ENCODE measurements at places on chromosomes 16 and 17.

DNA sequence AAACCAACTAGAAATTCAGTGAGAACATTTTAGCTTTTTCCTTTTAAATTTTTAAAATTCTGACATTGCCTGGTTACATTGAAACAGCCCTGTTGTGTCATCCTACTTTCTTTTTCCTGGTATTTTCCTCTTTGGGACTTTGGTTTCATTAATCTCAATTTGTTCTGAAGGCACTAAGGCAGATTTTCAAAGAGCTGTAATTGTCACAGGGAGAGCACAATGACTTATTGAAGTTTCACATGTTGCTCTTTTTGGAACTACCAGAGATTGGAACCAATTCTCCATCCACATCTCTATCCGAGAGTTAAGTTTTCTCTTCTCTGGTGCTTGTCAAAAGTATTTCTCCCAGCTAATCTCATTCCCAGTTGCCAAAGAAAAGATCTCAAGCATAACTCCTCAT, 144.7 kb upstream of the TBX2 start:
- no peak for DNase-seq

DNA sequence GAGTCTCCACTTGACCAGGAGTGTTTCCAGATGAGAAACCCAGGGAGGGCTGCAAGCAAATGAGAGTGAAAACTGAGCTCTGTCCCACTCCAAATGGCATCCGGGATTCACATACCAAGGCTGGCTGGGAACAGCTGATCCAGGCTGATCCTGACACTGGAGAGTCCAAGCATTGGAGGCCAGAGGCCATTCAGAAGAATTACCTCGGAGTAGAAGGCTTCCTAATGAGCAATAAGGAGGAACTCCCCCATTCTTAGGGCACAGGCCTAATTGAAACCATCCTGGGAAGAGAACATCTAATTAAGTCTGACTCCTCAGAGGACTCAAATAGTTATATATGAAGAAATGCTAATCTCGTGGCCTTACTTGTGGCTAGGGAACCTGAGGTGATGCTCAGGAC, 142.8 kb downstream of the PRKCA start:
- no peak for DNase-seq

DNA sequence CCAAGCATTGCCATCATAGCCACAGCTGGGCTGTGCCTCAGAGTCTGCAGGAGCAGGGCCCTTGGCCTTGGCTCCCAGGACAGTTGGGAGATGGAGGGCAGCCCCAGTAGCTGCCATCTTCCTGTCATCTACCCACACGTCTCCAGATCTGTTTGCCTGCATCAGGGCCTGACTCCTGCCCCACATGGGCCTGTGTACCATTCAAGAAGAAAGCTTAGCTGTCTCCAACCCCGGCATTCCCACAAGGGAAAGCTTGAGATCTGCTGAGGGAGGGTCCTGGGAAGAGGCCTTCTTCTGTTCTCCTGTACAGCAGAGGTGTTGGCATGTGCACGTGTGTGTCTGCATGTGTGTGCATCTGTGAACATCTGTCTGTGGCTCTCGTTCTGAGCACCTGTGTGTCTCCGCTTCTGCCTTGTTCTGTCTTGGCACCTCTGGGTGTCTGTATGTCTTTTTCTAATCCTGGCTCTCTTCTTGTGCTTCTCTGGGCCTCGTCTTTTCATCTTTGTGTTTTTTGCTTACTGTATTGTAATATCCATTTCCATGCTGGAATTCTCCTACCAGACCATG, 122.2 kb downstream of the MRM1 start:
- no peak for DNase-seq

GRCh38 chr16:54602666-54603065, 316.1 kb upstream of the IRX3 start:
- no peak for DNase-seq

DNA sequence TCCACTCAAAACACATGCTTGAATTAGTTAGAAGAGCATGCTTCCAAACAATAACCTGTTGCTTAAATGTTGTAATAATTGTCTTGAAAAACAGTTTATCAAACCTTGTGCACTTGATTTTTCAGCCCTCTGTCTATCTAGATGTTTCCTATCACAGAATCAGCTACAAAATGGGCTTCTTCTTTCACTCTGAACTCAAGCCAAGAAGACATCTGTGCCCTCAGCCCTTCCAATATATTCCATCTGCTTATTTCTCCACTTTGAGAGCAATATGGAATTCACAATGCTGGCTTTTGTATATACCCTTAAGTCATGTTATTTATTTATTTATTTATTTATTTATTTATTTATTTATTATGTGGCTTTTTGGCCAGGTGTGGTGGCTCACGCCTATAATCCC, 234.2 kb downstream of the TOX3 start:
- DNase-seq, result no peak

- DNase-seq, result no peak
These were observed 2.4 kb downstream of the SPATA20 start for GRCh38 chr17:50549256-50549941.

GRCh38 chr16:14232106-14232864, 161.2 kb downstream of the MRTFB start:
- DNase-seq, result no peak

GRCh38 chr16:8818504-8819270, 21.0 kb downstream of the PMM2 start:
- no peak for DNase-seq

DNA sequence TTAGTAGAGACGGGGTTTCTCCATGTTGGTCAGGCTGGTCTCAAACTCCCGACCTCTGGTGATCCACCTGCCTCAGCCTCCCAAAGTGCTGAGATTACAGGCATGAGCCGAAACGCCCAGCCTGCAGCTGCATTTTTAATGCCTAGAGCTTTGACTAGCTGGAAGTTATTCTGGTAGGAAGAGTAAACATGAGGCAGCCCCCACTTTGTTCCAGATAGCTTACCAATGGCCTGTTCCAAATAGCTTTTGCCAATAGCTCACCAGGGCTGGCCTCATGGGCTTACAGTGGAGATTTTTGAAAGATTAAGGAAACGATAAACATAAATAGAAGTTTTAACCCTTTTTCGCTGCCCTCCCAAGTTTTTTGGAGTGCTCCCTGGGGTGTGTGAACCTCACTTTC, 9.8 kb downstream of the TRPV2 start:
- DNase-seq, result no peak

DNA sequence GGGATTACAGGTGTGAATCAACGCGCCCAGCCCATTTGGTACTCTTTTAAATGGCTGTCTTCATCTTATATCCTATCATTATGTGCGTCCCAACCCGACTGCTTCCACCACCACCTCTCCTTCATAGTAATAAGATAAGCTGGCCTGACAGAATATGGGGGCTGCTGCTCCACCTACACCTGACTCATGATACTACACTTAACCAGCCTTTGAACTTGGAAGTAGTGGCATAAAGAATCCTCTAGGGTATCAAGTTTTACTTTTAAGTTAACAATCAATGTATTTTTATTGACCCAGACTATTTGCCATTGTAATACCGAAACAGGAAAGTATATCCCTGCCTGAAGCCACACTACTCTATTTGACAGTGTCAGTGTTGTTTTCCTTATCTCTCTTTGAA, 18.8 kb downstream of the PDZD9 start:
- no peak for DNase-seq

DNA sequence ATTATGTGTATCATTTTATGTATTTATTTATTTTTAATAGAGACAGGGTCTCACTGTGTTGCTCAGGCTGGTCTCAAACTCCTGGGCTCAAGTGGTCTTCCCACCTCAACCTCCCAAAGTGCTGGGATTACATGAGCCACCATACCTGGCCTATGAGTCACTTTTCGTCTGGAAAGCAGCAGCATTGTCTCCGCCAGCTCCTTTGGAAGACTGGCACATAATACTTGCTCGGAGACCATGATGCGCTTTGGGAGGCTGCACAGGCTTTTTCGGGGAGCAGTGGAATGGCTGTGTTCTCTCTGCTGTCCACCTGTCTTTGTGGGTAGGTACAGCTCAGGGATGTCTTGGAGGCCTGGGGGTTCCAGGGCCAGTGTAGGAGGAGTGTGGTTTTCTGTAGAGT, 102.2 kb downstream of the AATF start:
- DNase-seq, result no peak

DNA sequence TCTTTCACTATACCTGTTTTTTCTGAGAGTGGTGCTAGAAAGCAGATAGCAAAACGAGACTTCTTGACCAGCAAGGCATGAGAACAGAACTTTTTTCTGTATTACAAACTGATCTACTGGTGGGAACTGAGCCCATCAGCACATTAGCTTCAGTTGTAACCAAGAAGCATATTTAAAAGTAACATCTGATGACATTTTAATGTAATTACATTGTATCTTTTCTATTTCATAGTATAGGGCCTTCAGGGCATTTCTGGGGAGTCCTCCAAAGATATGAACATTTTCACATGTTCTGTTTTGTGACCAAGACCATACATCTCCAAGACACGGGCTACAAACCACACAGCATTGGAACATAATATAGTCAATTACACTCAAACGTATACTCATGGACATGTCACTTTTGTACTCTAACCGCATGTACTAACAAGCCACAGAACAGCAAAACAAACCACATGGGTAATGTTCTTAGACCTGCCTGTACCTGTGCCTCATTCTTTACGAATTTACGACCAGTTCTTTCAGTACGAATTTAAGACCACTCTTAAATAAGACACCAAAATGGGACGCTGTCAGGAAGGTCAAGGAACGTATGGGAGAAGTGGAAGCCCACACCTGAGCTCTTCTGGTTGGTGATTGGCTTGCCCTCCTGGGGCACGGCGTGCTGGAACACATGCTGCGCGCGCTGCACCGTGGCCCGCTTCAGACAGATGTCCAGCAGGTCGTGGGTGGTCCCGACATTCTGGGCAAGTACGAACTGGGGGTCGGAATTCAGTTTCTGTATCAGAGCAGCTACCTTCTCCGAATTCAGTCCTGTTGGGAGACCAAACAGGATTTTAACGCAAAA, 825 bp downstream of the BLMH start:
- DNase-seq, result peak; percentile 49

DNA sequence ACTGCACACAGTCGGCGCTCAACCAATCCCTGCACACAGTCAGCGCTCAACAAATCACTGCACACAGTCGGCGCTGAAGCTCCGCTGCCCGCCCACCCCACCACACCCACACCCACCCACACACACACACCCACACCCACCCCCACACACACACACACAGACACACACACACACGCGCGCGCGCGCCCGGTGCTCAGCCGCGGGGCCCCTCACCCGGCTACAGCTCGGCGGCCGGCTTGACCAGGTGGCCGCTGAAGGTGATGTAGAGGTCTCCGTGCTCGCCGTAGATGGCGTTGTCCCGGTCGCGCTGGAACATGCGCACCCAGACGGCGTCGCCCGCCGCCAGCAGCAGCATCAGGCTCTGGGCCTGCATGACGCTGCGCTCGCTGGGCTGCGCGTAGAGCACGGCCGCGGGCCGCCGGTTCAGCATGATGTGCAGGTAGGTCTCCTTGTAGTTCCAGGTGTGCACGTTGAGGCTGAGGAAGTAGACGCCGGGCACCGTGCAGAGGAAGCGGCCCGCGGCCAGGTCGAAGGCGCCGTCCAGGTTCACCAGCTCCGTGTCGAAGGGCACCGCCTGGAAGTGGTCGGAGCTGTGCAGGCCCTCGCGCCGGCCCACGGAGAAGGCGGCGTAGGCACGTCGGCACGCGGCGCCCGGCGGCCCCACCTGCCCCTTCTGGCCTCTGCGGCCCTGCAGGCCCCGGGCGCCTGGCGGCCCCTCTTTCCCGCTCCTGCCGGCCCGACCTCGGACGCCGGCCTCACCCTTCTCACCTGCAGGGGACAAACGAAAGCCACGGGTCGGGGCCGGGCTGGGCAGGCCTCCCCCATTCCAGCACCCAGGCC, 2.5 kb downstream of the C1QTNF8 start:
- DNase-seq, result no peak

GRCh38 chr16:68078701-68079375, 6.3 kb upstream of the NFATC3 start:
- no peak for DNase-seq

DNA sequence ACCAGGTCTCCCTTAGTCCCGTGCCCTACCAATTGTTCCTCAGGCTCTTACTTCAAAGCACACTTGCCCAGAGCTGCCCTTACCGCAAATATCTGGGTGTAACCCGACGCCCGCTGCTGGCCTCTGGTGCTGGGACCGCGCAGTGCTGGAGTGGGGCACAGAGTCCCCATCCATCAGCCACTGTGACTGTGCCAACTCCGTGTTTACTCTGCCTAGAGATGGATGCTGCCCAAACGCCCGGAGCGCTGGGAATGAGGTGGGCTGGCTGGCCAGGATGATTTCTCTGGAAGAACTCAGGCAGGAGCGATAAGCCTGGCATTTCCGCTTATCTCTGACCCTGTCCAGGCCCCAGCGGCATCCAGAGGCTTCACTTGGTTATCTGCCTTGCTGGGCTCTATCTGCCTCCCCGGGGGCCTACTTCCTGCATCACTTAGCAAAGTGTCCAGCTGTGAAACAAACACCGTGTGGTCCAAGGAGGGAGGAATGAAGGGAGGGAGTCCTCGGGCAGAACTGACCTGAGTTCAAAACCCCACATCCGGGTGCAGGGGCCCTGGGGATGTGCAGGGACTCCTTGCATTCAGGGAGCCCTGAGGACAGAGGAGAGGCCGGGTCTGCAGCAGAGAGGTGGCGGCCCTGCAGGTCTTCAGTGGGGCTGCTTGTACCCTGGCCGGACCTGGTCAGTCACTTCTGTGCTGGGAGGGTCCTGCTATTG, 9.4 kb upstream of the MYLK3 start:
- DNase-seq, result no peak

DNA sequence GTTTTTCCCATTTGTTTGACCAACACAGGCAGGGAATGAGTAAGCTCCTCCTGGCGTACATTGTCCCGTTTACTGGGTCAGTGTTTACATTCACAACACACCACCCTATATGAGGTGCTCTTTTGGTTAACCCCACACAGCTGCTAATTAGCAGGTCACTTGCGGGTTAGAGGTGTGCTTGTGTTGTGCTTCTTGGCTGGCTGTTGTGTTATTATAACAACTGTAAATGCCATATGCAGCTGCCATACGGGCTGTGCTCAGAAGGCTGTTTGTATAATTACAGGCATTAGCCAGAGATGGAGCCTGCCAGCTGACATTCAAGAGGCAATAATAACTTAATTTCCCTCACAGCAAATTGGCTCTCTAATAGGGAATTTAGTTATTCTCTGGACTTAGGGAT, 205.1 kb upstream of the ELAC2 start:
- no peak for DNase-seq

DNA sequence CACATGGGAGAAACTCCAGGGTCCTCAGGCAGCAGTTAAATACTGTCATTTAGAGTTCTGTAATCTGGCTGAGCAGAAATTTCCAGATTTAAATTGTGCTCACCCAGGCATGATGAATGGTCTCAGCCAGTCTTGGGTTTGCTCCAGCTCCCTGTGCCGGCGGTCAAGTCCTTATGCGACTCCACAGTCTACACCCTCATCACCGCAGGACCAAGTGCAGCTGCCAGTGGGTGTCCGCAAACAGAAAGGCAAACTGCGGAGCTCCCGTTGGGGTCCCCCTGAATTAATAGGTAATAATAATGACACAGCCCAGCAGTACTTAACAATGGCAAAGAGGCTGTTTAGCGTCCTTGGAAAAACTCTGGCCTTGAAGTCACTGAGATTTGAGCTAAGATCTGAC, 3.9 kb upstream of the CACNG4 start:
- DNase-seq, result no peak

Data from HEK293T (cell line).